Activated T-cell treated with anti-CD3 and anti-CD28 coated beads, Interleukin-2, amount 50 U/mL, for 72 hours (primary cell): ENCODE measurements at places on chromosomes 5 and 9. TPM values are rescaled to one million over a fixed set of nuclear protein-coding genes. Genes with fewer than 3 reads are reported as not detected.
A peak's percentile ranks its signal among the peaks of the same experiment; 100 is the strongest.

- no peaks in the 10 kb centered on the region for H3K27me3 ChIP-seq
- DNase-seq = no peak
- H3K4me3 ChIP-seq = peak overlapping the region; percentile 43
- peaks cover 29% of the 10 kb centered on the region for H3K36me3 ChIP-seq
- peaks cover 63% of the 10 kb centered on the region for H3K4me1 ChIP-seq
These were observed 32.9 kb downstream of the FGD3 start for GRCh38 chr9:92980085-92980745.

GRCh38 chr5:68088302-68088701 lies 127.3 kb upstream of the PIK3R1 start:
- H3K27ac ChIP-seq = no peak overlapping the region
- DNase-seq = no peak
- H3K4me1 ChIP-seq = no peaks in the 10 kb centered on the region
- no peak overlapping the region for H3K4me3 ChIP-seq
- H3K27me3 ChIP-seq = no peaks in the 10 kb centered on the region

TSSK1B gene
- total RNA-seq = not detected

BHMT2 gene
- total RNA-seq = not detected

DNA sequence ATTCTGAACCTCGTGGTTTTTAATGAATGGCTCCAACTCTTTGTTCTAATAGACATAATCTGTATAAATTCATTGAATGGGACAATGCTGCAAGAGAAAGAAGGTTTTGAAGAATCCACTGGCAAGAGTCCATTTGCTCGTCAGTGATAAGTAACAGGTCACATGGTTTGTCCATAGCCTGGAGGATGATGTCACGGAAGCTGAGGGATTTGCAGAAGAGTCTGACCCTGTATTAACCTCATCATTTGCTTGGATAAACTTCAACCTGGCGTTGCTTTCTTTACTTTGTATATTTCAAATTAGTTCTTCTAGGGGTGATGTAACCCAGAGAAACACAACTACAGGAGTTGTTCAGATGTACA lies 197.4 kb downstream of the GAS1 start:
- H3K27me3 ChIP-seq = no peaks in the 10 kb centered on the region
- no peaks in the 10 kb centered on the region for H3K4me1 ChIP-seq
- no peak for DNase-seq
- H3K36me3 ChIP-seq = no peaks in the 10 kb centered on the region
- no peak overlapping the region for H3K4me3 ChIP-seq

DNA sequence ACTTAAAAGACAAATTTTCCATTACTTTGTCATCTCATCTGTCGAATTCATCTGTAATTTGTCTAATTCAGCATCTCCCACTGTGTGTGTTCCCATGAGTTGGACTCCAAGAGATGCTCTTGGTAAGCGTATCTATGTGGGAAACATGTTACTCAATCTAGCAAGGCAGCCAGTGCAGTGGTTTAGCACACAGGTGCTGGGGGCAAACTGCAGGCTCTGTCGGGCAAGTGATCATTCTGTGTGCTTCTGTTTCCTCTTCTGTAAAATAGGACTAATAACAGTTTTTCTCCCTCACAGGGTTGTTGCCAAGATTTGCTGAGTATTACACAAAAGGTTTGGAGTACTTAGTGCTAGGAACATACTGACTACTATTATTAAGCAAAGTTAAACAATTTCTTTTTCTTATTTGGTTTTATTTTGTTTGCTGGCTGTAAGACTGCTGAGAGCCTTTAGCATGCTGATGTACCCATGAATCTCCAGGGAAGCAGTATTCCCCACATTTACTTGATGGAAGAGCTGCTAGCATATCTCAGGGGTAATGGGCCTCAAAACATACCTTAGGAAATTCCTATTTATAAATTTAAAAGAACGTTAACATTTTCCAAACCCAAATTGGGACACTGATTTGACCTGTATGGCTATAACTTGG lies 709 bp upstream of the GAPT start:
- H3K27ac ChIP-seq = no peak overlapping the region
- H3K4me3 ChIP-seq = no peak overlapping the region
- DNase-seq = no peak
- peaks cover 16% of the 10 kb centered on the region for H3K27me3 ChIP-seq

SLC6A3 gene
- not detected for total RNA-seq

DNA sequence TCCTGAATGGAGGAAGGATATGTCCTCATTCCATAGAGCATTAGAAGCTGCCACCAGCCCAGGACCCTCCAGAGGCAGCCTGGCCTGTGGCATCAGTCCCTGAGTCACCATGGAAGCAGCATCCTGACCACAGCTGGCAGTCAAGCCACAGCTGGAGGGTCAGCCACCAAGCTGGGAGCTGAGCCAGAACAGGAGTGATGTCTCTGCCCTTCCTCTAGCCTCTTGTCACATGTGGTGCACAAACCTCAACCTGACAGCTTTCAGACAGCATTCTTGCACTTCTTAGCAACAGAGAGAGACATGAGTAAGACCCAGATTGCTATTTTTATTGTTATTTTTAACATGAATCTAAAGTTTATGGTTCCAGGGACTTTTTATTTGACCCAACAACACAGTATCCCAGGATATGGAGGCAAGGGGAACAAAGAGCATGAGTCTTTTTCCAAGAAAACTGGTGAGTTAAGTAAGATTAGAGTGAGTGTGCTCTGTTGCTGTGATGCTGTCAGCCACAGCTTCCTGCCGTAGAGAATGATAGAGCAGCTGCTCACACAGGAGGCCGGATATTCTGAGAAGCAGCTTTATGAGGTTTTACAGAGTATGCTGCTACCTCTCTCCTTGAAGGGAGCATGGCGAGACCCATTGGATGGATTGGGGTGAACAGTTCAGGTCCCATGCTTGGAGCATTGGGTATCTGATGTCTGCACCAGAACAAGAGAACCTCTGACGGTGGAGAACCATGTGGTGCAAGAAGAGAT lies 13.0 kb upstream of the CYFIP2 start:
- peak overlapping the region; percentile 33 for H3K4me3 ChIP-seq
- no peaks in the 10 kb centered on the region for H3K27me3 ChIP-seq
- DNase-seq = peak; percentile 86
- peaks cover 55% of the 10 kb centered on the region for H3K36me3 ChIP-seq
- H3K27ac ChIP-seq = peak overlapping the region; percentile 95

NR4A3 gene
- 53.1 TPM for total RNA-seq

DNA sequence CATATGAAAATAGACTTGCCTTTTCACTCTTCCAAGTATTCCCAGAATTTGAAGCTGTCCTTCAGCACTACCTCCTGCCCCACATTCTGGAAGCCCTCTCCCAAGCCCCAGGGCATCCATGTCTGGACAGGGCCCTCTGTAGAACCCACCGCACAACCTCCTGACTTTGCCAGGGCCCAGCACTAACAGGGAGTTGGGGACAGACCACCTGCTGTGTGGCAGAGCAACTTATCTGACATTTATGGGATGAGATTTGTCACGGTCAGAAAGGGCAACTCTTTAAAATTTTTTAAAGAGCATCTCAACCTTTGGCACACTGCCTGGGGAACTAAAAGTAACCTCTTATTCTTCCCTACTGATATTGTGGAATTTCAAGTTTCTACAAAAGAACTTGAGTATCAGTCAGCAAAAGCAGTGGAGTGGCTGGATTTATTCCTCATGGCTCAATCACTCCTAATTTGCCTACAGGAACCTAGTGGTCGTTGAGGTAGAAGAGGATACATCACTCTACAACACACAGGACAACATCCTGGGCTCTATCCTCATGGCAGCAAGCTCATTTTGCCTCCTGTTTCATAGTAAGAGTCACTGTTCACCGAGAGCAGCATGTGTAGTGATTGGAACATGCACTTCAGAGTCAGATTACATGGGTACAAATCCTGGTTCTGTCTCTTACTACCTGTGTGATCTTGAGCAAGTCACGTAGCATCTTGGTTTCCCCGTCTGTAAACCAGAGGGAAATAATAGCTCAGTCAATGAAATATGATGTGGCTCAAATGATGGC lies 285.3 kb downstream of the ENC1 start:
- no peak overlapping the region for H3K27ac ChIP-seq
- H3K27me3 ChIP-seq = peaks cover 22% of the 10 kb centered on the region
- H3K36me3 ChIP-seq = no peaks in the 10 kb centered on the region
- H3K4me3 ChIP-seq = no peak overlapping the region
- no peaks in the 10 kb centered on the region for H3K4me1 ChIP-seq

CCL21 gene
- not detected for total RNA-seq

GRCh38 chr9:129610473-129611306 lies 10.2 kb downstream of the C9orf50 start:
- DNase-seq = peak; percentile 77
- peak overlapping the region; percentile 80 for H3K4me3 ChIP-seq
- no peaks in the 10 kb centered on the region for H3K27me3 ChIP-seq

DNA sequence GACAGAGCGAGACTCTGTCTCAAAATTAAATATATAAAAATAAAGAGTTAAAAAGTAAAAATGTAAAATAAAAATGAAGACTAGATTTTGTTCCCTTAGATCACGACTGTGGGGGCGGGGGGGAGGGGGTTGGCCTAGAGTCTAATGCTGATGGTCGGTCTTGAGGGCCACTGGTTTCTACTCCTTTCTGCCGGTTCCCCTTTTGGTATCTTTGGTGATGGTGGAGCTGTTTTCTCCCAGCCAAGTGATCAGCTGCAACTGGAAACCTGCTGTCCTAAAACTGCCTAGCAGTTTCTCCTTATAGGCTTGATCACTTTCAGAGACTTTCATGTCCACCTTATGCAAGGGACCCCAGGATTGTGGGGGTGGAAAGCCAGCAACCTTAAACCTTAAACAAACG lies 1.1 kb downstream of the SRD5A1 start:
- peaks cover 28% of the 10 kb centered on the region for H3K36me3 ChIP-seq
- no peak for DNase-seq
- peaks cover 29% of the 10 kb centered on the region for H3K4me1 ChIP-seq
- no peak overlapping the region for H3K27ac ChIP-seq
- no peaks in the 10 kb centered on the region for H3K27me3 ChIP-seq
- H3K4me3 ChIP-seq = peak overlapping the region; percentile 98

DNA sequence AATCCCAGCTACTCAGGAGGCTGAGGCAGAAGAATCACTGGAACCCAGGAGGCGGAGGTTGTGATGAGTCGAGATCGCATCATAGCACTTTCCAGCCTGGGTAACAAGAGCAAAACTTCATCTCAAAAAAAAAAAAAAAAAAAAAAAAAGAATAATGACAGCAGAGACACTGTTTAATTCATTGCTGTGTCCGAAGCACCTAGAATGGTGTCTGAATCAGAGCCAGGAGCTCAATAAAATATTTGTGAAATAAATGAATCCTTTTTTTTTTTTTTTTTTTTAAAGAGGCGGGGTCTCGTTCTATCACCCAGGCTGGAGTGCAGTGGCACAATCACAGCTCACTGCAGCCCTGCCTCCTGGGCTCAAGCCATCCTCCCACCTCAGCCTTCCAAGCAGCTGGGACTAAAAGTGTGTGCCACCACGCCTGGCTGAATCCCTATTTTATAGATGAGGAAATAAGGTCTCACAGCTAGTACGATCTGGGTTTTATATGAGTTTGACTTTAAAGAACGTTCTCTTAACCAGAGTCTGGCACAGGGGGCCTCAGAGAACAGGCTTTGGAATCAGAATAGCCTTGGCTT lies 47.8 kb downstream of the THOC3 start:
- no peak overlapping the region for H3K27ac ChIP-seq
- H3K4me1 ChIP-seq = peaks cover 2% of the 10 kb centered on the region
- no peak overlapping the region for H3K4me3 ChIP-seq
- H3K36me3 ChIP-seq = peaks cover 4% of the 10 kb centered on the region
- no peaks in the 10 kb centered on the region for H3K27me3 ChIP-seq

DNA sequence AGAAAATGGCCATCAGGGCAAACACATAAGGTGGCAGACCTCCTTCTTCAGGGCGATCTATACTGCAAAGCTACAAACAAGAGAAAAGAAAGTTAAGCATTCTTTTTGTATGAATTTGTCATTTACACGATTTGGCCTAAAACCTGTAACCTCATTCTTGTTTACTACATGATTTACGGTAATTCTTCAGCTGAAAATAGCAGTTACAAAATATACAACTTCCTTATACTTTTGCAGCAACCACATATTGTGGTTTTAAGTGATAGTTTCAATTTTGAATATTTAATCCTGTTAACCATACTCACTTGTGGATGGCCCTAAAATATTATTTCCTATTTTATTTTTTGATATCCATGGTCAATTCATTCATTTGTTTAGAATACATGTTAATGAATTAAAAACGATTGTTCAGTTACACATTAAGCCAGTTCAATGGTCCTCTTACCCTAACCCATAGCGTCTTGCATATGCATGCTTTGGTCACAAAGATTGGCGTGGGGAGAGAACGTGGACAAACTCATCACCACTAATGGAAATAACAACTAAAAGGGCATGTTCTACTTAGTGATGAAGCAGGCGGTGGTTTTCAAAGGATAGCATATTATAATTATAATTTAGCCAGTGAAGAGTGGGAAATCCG lies 16.6 kb downstream of the TUT7 start:
- no peak for DNase-seq
- no peak overlapping the region for H3K27ac ChIP-seq
- H3K36me3 ChIP-seq = peaks cover 18% of the 10 kb centered on the region

DNA sequence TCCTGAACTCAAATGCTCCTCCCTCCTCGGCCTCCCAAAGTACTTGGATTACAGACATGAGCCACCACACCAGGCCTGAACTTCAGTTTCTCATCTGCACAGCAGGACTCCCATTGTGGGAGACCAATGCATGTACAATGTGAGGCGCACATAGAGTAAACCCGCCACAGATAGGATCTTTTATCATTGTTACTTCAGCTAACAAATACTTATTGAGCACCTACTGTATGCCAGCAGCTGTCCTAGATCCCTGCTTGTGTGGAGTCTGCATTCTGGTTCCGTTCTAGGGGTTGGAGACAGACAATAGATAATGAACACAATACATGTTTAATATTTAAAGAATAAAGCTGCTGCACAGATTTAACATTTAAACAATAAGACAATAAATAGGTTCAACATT lies 6.3 kb upstream of the SLC25A51 start:
- no peaks in the 10 kb centered on the region for H3K36me3 ChIP-seq
- no peak overlapping the region for H3K27ac ChIP-seq
- no peak overlapping the region for H3K4me3 ChIP-seq
- peaks cover 6% of the 10 kb centered on the region for H3K4me1 ChIP-seq

SVEP1 gene
- total RNA-seq = not detected
